Cerebellar nuclear complex (tissue), 1 donor: ENCODE measurements at places on chromosomes 16 and 17.

- no peak for DNase-seq
Observed at GRCh38 chr16:59566446-59566845, 832.3 kb upstream of the GOT2 start.

- no peak for DNase-seq
Observed at GRCh38 chr16:89988951-89989350, 30.3 kb downstream of the DBNDD1 start.

DNA sequence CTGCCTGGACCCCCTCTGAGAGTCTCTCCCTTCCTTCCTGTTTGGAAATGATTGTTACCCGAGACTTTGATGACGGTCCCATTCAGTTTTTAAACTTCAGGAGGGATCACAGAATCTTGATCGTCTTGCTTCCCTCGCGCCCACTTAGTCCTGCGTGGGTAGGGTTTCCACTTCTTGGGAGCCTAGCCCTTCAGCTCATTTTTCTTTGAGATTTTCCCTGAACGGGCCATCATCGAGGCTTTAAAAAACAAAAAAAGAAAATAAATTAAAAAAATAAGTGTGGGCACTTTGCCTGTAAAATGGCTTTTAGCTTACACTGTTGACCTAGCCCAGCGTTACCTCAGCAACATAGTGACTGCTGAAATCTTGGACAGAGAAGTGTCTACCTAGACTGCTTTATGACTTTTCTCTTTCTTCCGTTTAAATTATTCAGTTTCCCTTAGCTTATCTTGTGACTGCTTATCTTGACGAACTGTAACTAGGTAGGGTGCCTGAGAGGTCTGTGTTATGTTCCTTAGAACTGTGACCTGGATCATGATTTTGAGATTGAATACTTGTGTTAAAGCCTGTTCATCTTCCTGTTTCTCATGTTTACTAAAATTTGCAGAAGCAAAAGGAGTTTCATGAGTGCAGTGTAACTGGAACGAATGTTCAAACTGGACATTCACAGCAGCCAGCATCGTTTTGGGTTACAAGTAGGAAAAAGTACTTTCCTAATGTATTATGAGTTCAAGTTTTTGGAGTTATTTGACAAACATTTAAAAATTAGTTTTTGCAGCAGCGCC, 874 bp downstream of the WWP2 start:
- DNase-seq, result no peak

DNA sequence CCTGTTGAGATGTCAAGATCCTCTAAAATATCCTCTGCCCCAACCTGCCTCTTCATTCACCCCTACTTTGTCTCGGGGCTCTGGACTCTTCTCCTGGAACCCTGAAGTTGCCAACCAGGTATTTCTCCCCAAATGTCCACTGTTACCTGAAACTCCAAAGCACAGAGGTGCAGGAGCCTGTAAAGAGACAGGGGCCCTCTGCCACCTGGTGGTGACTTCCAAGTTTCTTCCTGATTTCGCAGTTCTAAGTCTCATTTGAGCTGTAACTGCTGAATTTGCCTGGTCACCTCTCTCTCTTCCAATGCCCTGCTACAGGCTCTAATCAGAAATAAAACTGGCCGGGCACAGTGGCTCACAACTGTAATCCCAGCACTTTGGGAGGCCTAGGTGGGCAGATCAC, 77.1 kb upstream of the RCVRN start:
- peak; percentile 38 for DNase-seq

- no peak for DNase-seq
Observed at GRCh38 chr17:42142371-42142896, 12.4 kb downstream of the RAB5C start.

DNA sequence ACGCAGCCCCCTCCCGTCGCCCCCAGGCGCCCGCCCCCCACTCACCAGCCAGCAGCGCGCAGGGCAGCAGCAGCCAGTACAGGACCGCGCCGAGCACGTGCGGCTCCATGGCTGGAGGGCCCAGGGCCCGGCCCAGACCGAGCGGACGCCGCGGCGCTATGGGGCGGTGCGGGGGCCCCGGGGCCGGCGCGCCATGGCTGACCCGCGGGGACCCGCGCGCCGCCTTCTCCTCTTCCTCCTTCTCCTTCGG, 239 bp downstream of the PIEZO1 start:
- DNase-seq, result no peak

GRCh38 chr17:45425125-45425983, 7.3 kb downstream of the ARHGAP27 start:
- no peak for DNase-seq

DNA sequence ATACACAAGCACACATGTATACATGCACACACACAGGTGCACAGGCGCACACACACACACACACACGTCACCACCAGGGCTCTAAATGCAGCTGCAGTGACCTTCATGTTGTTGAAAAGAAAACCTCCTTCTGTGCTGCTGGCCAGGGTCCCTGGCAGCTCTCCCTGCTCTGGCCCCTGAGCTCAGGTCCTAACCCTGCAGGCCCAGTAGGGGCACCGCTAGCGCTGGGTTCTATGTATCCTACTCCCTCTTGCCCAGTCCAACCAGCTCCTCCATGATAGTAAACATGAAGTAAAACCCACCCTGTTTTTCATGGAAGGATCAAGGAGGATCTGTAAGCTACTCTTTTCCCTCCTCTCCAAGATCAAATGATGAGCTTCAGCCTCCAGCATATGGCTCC, 172.8 kb downstream of the RBFOX3 start:
- no peak for DNase-seq

DNA sequence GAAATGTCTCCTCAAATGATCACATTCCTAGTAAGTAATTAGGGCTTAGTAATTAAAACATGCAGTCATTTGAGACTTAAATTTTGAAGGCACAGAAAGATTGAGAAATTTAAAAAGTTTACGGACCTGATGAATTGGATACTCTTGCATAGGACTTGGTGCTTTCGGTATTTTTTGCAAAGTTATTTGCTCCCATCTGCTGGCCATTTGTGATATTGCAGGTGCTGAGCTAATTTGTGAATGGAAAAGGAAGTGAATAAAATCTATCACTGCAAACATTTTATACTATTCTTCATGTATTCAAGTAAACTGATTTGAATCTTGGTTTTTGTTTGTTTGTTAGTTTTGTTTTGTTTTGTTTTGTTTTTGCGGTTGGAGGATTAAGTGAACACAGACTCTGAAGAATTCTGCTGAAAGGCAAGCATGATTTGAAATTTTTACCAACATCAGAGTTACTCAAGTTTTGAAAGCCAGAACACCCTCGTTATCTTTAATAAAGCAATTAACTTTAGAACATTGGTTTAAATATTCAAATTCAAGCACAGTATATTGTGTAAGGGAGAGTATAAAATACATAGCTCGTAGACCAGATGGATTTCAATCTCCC, 689.5 kb upstream of the RBFOX1 start:
- DNase-seq, result no peak

GRCh38 chr16:84117494-84117843, 727 bp upstream of the MBTPS1 start:
- DNase-seq, result no peak
